Activated CD8-positive, alpha-beta memory T cell treated with anti-CD3 and anti-CD28 coated beads for 48 hours (primary cell): ENCODE measurements at places on chromosomes 6 and 20.
A peak's percentile ranks its signal among the peaks of the same experiment; 100 is the strongest.

DNA sequence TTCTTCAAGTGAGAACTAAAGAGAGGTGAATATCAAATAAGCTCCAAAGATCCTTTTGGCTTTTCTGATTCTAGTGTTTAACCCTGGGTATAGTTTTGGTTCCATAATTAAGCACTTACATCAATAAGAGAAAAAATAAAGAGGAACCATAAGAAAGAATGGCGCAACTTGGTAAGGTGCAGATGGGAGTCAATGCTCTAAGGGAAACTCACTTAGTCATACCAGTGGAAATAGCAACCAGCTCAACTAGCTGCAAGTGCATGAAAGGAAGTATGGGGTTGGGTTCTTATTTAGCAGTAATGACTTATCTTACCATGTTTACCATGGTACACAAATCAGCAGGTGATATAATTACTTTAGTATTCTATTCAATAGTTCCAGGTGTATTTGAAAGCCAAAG is 296.5 kb upstream of the RUNX2 start:
- DNase-seq: no peak

- DNase-seq: no peak
These were observed 495.7 kb upstream of the JARID2 start for GRCh38 chr6:14750059-14750661.

DNA sequence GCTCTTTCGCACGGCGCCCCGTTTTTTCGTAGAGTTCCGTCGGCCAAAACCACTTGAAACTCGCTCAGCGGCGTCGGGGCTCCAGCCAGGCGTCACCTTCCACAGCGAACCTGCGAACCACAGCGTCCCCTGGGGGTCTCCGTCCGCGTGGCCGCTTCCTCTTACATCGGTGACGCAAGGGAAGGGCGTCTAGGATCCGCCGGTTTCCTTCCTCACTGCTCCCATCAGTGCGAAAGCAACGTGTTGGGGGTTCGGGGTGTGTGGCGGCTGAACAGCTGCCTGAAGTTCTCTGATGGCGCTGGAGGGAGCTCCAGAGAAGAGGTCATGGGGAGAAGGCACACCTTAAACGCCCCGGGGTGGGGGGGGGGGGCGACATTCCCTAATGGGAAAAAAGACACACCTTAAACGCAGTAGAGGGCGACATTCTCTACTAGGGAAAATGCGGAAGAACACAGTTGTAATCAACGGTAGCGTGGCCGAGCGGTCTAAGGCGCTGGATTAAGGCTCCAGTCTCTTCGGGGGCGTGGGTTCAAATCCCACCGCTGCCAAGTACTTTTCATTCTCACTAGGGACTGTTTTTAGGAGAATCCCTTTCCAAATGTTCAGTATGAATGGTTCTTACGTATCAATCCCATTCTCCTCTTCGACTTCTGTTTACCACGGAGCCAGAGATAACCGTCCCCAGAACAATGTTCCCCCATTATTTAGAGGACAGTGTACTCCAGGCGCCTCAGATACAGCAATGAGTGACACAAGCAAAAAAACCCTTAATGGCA is 16.4 kb downstream of the ZNF311 start:
- DNase-seq: peak; percentile 59

- no peak for DNase-seq
These were observed 689 bp upstream of the BLOC1S5 start for GRCh38 chr6:8064638-8065518.

GRCh38 chr6:91654793-91655192 is 1067.9 kb upstream of the MAP3K7 start:
- no peak for DNase-seq

DNA sequence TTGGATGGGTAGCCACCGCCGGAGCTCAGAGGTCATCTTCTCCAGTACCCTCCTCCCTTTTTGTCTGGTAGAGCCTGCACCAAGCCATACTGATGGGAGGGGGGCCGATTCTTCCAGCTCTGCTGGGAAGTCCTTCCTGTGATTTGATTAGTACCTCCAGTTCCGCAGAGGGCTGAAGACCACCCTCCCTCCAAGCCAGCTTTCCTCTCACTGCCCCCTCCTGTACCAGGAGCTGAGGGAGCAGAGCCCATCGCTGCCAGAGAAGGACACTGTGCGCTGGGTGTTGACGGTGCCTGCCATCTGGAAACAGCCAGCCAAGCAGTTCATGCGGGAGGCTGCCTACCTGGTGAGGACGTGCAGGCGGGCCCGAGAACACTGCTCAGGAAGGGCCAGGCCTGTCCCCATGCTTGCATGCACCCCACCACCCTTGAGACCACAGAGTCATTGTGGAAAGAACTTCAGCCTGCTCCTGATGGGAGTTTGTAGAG is 13.2 kb downstream of the HSPA12B start:
- no peak for DNase-seq

- no peak for DNase-seq
These were observed 27.3 kb downstream of the SRSF3 start for GRCh38 chr6:36621371-36621855.

- no peak for DNase-seq
These were observed 42.9 kb upstream of the SPACA1 start for GRCh38 chr6:88004707-88005106.

GRCh38 chr6:7136859-7137334 is 29.1 kb downstream of the RREB1 start:
- no peak for DNase-seq

DNA sequence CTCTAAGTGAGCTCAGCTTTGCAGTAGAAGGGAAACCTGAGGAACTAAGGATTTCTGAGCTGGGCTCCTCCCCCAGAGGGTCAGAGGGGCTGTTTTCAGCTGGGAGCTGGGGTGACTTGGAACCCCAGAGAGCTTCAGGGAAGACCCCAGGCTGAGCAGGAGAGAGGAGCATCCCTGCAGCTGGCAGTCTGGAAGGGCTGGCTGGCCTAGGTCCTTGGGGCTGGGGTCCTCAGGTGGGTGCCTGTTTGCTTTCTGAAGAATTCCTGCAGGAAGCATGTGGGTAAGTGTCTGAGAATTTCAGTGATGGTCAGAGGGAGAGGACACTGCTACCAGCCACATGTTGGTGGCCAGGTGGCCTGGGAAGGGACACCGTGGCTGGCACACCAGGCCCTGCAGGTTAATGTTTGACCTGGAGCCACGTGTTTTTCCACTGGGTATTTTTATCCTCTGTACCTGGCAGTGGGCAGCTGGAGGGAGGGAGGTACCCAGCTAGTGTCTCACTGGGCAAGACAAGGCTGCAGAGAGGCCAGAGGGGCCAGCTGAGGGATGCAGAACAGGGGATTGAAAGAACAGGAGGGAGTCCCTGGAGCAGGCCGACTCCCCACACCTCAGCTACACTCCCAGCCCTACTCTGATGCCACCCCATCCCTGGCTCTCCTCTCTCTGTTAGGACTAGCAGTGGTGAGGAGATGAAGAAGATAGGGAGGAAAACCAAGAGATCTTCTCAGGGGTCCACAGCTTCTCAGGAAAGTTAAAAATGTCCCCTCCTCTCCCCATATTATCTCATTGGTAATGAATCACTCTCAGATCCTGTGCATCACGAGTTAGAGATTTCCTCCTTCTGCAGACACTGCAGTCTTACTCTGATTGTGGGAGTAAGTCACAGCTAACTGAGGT is 143.6 kb downstream of the VEGFA start:
- no peak for DNase-seq

DNA sequence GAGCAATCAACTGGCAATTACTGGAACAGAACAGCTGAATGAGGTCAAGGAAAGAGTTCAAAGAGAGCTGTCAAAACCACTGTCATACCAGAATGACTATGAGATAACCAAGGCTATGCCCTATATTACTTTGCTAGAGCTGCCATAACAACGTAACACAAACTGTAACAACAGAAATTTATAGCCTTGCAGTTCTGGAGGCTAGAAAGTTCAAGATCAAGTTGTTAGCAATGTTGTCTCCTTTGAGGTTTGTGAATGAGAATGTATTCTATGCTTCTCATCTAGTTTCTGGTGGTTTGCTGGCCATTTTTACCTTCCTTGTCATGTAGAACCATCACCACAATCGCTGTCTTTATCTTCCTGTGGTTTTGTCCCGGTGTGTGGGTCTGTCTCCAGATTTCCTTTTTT is 1323.0 kb upstream of the GJE1 start:
- no peak for DNase-seq

DNA sequence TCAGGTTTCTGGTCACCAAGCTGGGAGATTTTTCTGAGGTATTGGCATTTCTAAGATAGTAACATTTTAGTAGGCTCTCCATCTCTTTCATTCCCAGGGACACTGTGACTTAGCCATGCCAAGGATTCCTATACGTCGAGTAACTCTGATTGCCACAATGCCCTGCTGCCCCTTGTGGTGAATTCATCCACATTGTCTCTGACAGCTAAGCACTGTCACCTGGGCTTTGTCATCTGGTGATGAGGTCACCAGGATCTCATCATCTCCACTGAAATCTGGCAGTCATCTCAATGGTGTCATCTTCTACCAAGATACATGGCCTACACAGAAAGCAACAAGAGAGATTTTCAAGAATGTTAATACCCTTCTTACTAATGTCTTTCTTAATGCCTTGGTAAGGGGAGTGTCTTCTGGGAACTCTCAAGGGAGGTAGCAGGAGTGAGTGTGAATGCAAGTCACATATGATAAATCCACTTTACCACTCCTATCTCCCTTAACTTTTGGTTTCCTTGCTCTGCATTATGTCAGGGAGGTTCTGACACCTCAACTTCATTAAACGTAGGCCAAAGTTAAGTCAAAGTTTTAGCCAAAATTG is 246.7 kb downstream of the CD109 start:
- no peak for DNase-seq

DNA sequence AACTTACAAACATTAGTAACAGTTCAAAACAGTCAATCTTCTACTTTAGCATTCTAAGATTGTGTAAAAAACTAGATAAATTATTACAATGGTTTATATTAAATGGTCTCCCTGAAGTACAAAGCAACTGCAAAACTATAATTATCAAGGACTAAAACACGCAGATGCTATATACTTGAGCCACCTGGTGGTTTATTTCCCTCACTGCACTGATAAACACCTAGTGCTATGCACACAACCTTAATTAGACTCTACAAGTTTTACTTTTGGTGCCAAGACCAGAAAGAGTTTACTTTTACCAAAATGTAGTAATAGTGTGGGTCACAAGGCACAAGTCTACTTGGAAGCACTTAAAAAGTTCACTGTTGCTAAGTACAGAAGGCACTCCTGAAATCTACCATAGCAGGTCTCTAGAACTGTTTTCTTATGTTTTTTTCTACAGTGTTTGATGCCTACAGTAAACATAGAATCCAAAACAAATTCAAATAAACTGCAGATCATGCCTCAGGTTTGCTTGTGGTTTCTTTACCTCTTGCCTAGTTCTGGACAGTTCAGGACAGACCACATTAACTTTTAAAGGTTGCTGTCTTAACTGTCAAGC is 49.2 kb downstream of the GMDS start:
- no peak for DNase-seq

GRCh38 chr6:73203098-73203497 is 22.2 kb downstream of the KHDC1L start:
- no peak for DNase-seq

- DNase-seq: no peak
These were observed 187.6 kb downstream of the ADAT2 start for GRCh38 chr6:143262859-143263258.

DNA sequence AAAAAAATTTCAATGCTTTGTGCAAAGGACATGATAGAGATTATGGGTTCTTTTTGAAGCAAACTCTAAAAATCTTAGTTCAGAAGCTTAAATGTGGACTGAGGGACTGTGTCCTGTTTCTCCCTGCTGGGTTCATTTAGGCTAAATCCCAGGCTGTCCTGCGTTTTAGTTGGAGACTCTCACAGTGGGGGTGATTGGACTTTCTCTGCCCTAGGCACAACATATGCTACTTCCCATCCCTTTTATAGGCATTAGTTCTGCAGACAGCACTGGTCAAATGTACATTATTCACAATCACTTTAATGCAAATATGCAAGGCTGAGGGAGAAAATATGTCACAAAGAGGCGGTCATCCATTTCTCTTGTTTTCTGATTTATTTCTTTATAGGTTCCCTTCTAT is 71.3 kb downstream of the TFAP2B start:
- no peak for DNase-seq

DNA sequence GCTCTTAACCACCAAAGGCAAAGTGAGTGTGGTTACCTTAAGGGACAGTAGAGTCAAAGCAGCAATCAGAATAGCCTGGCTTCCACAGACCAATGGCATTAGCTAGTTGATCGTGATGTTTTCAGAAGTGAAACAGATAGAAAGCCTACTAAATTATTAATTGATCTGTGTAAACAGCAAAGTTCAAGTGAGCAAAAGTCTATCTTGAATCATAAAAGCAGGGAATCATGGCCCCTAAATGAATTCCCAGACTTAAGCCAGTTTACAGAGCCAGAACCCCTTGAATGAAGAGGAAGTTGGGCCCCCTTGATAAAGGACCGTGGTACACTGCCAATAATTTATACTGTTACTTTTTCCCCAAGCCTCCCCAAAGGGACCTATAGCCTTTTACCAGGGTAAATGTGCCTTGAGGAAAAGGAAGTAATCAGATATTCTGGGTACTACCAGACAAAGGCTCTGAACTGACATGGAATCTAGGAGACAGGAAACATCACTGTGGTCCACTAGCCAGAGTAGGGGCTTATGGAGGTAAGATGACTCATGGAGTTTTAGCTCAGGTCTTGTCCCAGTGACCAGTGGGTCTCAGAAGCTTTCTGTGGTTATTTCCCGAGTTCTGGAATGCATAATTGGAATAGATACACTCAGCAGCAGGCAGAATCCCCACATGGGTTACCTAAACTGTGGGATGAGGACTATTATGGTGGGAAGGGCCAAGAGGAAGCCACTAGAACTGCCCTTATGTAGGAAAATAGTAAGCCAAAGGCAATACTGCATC is 317.5 kb downstream of the CD83 start:
- DNase-seq: no peak

DNA sequence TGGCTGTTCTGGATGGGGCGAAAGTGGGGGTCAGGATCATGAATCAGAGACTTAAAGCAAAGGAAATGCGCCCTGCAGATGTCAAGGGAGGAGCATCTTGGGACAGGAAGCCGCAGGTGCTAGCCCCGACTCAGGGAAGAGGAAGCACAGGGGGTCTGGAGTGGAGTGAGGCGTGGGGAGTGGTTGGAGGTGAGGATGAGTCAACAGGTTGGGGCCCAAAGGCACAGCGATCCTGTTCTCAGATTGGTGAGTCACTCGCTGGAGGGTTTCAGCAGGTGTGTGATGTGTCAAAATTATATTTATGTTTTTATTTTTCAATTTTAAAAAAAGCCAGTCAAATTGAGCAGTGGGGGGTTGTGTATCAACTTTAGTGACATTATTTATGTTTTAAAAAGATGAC is 19.0 kb downstream of the PACSIN1 start:
- peak; percentile 60 for DNase-seq

DNA sequence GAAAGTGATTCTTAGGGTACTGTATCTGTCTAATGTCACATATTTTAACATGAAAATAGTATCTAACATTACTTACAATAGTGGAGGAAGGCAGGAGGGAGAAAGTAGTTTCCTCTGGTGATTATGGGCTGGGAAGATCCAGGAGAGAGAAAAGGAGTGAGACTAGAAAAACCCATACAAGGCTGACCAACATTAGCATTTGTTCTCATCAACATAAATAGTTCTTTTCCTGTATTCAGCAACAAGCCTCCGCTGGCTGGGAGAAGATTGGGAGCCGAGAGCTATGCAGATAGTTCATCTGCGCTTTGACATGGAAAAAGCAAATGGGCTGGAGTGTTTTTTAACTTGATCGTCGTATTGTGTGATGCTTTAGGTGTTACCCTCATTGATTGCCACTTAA is 239.4 kb downstream of the PHACTR1 start:
- no peak for DNase-seq
